ENCODE measurements at places on chromosomes 1 and 21.

- no peak for DNase-seq
Observed at GRCh38 chr1:12677565-12677964, 33.7 kb downstream of the AADACL4 start.

DNA sequence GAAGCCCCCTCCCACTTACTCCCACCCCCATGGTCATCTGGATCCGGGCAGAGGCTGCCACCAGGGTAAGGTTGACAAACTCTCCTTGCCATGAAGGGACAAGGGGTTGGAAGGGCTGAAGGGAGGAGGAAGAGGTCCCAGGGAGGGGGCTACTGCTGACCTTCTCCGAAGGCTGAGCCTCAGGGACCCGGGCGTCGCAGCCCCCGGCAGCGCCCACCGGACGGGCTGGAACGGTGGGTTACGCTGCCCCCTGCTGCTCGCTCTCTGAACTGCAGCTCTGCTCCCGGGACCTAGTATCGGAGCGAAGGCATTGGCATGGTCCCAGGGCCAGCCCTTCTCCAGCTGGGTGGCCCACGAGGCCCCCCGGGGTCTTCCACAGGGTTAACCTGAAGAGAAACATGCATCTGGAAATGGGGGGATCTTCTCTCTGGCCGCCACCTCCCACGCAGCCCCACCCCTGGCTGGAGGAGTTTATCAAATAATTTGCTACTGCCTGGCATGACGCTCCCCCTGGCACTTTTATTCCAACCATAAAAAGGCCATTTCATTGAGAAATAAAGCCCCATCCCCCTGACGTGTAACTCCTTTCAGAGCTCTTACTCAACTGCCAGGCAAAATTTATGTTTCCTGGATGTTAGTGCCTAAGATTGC is 70.4 kb upstream of the TARDBP start:
- peak; percentile 62 for DNase-seq

DNA sequence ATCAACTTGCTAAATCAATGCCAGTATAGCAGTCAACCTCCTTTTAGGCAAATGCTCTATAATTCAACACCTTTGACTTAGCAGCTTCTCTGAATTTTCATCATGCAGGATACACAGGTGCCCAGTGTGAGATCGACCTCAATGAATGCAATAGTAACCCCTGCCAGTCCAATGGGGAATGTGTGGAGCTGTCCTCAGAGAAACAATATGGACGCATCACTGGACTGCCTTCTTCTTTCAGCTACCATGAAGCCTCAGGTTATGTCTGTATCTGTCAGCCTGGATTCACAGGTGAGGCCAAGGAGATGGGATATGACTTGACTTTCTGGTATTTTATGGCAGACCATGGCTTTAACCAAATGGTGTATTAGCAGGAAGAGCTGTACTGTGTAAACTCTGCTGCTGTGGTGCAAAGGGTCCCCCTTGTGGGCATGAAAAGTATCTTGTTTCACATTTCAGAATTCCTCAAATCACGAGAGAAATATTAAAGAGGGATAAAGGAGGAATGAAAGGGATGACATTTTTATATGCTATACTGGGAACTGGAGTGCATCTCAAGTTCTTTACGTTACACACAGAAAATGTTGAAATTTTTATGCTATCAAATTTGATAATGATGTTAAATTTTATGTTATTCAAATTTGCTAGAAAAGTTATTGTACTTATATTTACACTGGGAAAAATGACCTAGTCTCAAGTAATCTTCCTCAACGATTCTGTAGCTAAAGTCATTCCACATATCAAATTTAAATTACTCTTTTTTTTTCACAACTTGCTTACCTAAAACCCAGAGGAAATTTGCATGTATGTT is 88.9 kb downstream of the CRB1 start:
- DNase-seq: peak; percentile 32

DNA sequence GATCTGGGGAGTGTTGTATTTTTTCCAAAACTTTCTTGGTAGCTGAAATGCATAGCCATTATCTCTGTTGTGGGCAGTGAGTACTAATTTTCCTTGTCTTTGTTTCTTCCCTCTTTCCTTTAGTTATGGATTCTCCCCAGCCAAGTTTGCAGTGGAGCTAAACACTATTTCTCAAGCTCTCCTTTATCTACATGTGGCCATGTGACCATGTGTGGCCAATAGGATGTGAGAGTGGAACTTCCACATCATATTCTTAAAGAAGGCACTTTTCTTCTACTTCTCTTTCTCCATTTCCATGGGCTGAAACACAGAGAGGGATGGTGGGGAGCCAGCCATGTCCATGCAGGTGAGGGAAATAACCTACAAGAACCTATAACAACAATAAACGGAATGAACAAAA is 230.8 kb downstream of the CTH start:
- DNase-seq: no peak

GRCh38 chr1:118918940-118919259 is 69.2 kb downstream of the TBX15 start:
- no peak for DNase-seq

DNA sequence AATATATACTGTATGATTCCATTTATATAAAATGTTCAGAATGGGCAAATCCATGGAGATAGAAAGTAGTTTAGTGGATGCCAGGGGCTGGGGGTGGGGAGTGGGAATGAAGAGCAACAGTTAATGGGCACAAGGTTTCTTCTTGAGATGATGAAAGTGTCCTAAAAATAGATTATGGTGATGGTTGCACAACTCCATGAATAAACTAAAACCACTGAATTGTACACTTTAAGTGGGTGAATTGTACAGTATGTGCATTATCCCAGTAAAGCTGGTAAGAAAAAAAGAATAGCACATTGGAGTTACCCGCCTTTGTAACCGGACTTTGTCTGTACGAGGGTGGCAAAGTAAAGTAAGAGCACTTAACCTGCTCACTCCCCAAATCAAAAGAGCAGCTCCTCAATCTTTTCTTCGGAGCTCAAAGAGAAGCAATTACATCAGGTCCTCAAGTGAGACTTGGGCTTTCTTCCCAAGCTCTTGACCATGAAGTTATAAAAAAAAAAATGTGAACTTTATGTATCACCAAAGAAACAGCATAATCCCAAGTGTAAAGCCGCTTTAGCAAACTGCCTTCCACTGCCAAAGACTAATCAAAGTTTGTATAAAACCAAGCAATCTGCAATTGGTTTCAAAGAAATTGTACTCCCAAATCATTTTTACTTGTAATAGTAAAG is 32.1 kb downstream of the ALDH9A1 start:
- DNase-seq: no peak
